ENCODE measurements at places on chromosomes 11 and 22.

DNA sequence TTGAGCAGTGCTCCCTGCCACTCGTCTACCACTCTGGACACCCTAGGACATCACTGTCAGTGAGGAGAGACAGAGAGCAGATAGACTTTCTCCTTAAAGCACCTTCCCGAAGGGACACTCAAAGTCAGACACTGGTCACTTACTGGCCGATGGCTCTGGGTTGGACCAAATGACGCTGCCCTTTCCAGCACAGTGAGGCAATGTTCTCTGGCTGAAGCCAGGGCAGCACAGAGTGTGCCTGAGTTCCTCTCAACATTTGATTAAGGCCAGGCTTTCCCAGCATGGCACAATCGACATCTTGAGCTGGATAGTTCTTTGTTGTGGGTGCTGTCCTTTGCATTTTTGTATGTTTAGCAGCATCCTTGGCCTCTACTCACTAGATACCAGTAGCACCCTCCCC is 206.2 kb downstream of the CSNK2A3 start:
- H3K4me3 ChIP-seq, result no peak overlapping the region
- H3K27ac ChIP-seq, result no peak overlapping the region
- no peaks in the 10 kb centered on the region for H3K4me1 ChIP-seq
- H3K36me3 ChIP-seq, result no peaks in the 10 kb centered on the region
- H3K27me3 ChIP-seq, result no peaks in the 10 kb centered on the region
- no peak for DNase-seq

- H3K36me3 ChIP-seq, result no peaks in the 10 kb centered on the region
- H3K27ac ChIP-seq, result no peak overlapping the region
- H3K4me3 ChIP-seq, result no peak overlapping the region
- DNase-seq, result no peak
- no peaks in the 10 kb centered on the region for H3K4me1 ChIP-seq
- H3K27me3 ChIP-seq, result no peaks in the 10 kb centered on the region
Measured at GRCh38 chr11:87359401-87359800, 321.7 kb downstream of the TMEM135 start.

DNA sequence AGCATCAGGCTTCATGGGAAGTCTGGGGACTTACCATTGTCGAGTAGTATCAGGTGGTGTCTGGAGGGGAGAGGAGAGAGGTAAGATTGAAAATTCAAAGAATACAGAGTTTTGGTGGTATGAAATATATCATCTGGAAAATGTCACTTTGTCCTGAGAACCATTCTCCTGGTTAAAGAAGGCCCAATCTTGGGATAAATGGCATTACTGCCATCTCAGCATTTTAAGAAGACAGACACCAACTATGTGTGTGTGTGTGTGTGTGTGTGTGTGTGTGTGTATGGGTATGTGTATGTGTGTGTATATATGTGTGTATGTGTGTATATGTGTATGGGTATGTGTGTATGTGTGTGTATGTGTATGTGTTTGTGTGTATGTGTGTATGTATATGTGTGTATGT is 673.3 kb downstream of the NTM start:
- H3K4me1 ChIP-seq, result no peaks in the 10 kb centered on the region
- no peaks in the 10 kb centered on the region for H3K36me3 ChIP-seq
- no peak for DNase-seq
- H3K27me3 ChIP-seq, result no peaks in the 10 kb centered on the region
- no peak overlapping the region for H3K27ac ChIP-seq

- H3K27ac ChIP-seq, result no peak overlapping the region
- no peaks in the 10 kb centered on the region for H3K27me3 ChIP-seq
- H3K4me3 ChIP-seq, result no peak overlapping the region
- DNase-seq, result no peak
- peaks cover 2% of the 10 kb centered on the region for H3K36me3 ChIP-seq
- H3K4me1 ChIP-seq, result peaks cover 29% of the 10 kb centered on the region
Measured at GRCh38 chr11:7506243-7506642, 7.6 kb upstream of the PPFIBP2 start.

DNA sequence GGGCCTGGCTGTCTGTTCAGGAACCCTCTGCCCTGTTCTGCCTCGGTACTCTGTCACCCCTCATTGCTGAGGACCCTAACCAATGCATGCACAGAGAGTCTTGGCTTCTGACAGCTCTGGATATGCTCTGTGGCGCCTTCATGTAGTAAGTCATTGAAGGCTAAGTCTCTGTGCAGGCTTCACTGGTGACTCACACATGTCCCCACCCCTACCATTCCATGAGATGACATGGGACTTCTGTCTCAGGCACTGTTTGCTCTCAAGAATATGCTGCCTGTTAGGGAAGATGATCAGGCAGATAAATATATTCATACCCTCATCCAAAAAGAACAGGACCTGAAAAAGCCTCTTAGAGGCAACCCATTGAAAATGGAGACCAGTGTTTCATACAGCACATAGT is 43.6 kb upstream of the HORMAD2 start:
- no peak overlapping the region for H3K27ac ChIP-seq
- no peak overlapping the region for H3K4me3 ChIP-seq
- no peak for DNase-seq
- no peaks in the 10 kb centered on the region for H3K27me3 ChIP-seq
- no peaks in the 10 kb centered on the region for H3K4me1 ChIP-seq
- no peaks in the 10 kb centered on the region for H3K36me3 ChIP-seq

Measured in B cell (primary cell).